ENCODE measurements at places on chromosomes 2 and 18. TPM values are rescaled to one million over a fixed set of nuclear protein-coding genes. Genes with fewer than 3 reads are reported as not detected.

DNA sequence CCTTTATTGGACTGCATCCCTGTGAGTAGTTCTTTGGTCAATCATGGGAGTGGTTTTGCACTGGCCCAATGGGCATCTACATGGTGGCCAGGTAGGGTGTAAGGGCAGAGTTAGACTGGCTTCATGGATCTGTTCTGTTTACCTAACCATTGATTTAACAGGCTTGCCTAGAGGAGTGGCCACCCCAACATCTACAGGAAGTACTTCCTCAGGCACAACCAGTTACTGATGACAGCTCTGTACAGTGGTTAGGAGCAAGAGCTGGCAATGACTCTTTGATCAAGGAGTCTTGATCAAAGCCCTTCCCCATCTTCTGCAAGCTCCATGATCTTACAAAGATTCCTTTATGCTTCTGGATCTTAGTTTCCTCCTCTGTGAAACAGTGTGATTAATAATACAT, 140.9 kb upstream of the CYP1B1 start:
- DNase-seq, result no peak

DNA sequence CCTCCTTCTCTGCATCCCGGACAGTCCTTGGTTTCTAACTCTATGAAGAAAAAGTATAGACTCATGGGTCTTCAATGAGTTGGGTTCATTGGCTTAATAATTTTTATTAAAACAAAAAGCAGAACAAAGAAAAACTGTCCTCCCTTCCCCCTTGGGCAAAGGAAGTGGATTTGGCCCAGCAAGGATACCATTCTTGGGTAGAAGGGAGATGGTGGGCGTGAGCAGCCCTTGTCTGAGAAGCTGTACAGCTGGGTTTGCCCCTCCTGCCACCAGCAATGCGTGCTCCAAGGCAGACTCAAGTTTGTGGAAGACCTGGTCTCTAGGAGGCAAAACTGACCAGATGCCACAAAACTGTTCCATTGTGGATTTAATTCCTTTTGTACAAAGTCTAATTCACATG, 12.7 kb downstream of the PCARE start:
- DNase-seq, result no peak

- no peak for DNase-seq
Observed at GRCh38 chr2:127058954-127059252, 48.1 kb downstream of the BIN1 start.

DNA sequence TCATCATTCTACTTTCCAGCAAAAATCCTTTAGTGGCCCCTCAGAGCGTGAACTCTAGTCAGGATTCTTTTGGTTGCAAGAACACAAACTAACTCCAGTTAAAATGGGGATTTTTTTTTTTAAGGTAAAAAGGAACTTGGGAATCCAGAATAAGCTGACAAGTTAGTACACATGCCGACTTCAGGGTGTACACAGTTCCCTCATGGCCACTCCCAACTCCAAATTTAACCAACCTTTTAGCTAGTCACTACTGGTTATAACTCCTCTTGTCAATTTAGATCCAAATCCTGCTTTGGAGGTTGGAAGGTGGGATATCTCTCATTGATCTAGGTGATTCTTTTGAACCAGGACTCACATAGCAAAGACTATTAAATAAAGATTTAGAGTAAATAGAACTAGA, 5.0 kb upstream of the PGAP1 start:
- no peak for DNase-seq

DNA sequence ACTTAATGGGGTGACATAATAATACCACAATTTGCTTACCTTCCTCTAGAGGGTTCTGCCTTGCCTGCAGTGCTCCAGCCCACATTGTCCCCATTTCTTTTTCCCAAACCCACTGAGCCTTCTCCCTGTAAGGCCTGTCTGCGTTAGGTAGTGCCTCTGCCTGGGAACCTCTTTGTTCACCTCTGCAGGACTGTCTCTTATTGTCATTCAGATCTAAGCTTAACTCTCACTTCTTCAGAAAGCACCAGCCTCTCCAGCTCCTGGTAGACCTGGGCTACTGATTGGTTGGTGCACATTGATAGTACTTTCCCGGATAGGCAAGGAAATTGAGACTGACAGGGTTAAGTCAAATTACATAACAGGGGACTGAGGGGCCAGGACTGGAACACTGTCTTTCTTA, 49.1 kb downstream of the CCDC85A start:
- DNase-seq, result no peak

ROCK2 gene
- total RNA-seq, result 34.6 TPM

DNA sequence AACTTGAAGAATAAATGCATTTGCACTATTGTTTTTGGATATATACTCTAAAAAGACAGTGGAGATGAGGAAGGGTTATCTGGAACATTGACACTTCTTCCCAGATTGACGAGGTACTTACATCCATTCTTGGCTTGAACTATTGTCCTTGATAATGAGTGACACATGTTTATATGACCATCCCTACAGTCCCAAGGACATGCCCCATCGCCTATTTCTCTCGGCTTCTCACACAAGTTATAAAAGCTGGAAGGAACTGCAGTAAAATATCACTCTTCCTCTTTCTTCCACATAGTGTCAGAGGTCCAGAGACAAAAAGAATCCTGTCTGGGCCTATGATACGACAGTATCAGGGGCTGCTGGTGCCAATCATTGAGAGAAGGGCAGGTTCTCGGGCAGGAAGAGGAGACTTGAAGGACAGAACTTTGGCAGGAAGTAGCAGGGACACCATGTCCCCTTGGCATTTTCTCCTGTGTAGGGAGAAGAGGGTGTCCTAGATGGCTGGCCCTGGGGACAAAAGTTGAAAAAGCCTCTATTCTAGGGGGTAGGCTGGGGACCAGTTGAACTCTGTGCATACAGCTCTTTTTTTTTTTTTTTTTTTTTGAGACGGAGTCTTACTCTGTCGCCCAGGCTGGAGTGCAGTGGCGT, 5.8 kb upstream of the CABLES1 start:
- DNase-seq, result no peak

All from glutamatergic neuron (in vitro differentiated cells).